ENCODE measurements at places on chromosomes 4 and X.

DNA sequence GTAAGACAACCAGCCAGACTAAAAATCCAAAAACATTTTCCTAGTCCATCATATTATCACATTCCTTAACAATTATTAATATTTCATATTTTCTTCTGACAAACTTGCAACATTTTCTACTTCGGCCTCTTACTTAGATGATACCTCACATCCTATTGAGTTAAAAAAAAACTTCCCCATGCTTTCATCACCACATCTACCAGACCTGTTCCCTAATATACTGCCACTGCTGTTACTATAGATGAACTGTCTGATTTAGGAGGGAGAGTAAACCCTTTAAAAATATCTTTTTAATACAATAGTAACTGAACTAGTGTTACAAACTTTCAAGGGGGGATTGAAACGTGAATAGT lies 1.5 kb downstream of the FAM200B start:
- no peak for DNase-seq

GRCh38 chr4:162506253-162506652 lies 342.5 kb upstream of the FSTL5 start:
- no peak for DNase-seq

- DNase-seq: no peak
Measured at GRCh38 chr4:167117273-167117672, 117.0 kb downstream of the SPOCK3 start.

GRCh38 chr4:101197350-101197749 lies 150.0 kb downstream of the PPP3CA start:
- no peak for DNase-seq

GRCh38 chr4:113587640-113588275 lies 173.8 kb downstream of the CAMK2D start:
- no peak for DNase-seq

DNA sequence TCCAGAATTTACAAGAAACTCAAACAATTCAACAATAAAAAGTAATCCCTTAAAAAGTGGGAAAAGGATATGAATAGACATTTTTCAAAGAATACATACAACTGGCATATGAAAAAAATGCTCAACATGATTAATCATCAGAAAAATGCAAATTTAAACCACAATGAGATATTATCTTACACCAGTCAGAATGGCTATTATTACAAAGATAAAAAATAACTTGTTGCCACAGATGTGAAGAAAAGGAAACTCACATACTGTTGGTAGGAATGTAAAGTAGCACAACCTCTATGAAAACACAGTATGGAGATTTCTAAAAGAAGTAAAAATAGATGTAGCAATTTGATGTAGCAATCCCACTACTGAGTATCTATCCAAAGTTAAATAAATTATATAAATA lies 65.1 kb upstream of the DIAPH2 start:
- DNase-seq: no peak

GRCh38 chr4:95596676-95597075 lies 47.9 kb upstream of the UNC5C start:
- no peak for DNase-seq

DNA sequence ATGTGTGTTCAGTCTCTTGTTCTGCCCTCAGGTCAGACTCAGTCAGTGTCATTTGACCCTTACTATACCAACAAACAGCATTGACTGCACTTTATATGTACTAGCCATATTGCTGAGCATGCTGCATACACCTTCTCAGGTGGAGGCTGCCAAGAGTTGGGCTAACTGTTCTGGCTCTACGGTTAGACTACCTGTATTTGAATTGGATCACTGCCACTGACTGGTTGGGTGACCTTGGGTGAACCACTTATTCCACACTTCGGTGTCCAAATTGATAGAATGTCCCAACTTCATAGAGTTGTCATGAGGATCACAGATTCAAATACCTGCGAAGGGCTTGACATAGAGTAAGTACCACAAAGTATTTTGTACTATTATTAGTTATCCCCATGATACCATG lies 91.2 kb upstream of the GPR50 start:
- DNase-seq: no peak

GRCh38 chr4:164606478-164606877 lies 147.5 kb upstream of the SMIM31 start:
- DNase-seq: no peak

- DNase-seq: no peak
Measured at GRCh38 chrX:100647095-100647494, 3.1 kb downstream of the SRPX2 start.

GRCh38 chrX:12058087-12058486 lies 80.2 kb upstream of the FRMPD4 start:
- DNase-seq: no peak

- DNase-seq: no peak
Measured at GRCh38 chr4:167221084-167221483, 13.2 kb downstream of the SPOCK3 start.

DNA sequence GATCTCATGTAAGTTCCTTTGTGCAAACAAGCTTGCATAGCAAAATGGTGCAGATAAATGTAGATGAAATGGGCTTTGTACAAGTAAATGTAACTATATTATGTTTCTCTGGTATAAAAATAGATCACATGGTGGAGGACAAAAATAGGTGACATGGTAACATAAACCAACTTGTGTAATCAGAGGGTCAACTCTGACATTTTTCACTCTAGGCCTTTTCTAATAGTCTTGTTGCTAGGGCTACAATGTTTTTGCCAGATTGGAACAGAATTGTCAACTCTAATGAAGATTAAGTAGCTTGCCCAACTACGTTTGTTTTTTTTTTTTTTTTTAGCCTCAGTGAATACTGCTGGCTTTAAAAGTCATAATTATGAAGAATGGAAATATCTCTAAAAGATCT lies 11.5 kb downstream of the MAD2L1 start:
- no peak for DNase-seq

DNA sequence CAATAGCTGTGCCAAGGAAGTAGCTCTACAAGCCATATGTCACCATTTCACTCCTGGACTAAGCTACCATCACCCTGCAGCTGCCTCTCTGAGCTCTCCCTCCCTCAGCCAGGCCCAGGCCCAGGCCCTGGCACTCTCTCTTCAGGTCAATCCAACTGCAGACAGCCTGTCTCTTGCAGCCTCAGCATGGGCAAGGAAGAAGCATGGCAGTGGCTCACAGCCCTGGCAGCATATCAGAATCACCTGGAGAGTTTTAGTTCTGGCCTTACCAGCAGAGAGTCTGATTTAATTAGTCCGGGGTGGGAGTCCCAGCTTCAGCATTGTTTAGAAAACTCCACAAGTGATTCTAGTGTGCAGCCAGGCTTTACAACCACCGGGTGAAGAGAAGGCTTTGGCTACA lies 31.5 kb downstream of the NALF2 start:
- no peak for DNase-seq

DNA sequence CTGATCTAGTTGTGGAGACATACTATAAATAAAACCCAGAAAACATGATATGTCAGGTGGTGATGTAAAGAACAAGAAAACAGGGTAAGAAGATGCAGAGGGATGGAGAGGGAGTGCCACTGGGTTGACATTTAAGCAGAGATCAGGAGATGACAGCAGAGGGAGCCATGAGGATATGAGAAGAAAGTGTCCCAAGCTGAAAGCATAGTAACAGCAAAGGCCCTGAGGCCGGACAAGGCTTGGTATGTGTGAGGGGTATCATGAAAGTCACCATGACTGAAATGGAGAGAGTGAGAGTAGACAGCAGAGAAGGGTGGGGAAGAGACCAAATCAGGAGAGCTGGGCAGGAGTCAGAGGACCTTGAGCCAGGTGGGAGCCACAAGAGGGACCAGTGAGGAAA lies 3.4 kb downstream of the GPKOW start:
- no peak for DNase-seq

- DNase-seq: peak; percentile 12
Measured at GRCh38 chrX:140274811-140275525, 229.9 kb downstream of the SOX3 start.

GRCh38 chr4:114081783-114082182 lies 102.3 kb upstream of the ARSJ start:
- peak; percentile 2 for DNase-seq

GRCh38 chrX:154446430-154446829 lies 2.5 kb downstream of the FAM50A start:
- DNase-seq: no peak

- DNase-seq: peak; percentile 24
Measured at GRCh38 chr4:105472871-105473323, 965 bp downstream of the PPA2 start.

DNA sequence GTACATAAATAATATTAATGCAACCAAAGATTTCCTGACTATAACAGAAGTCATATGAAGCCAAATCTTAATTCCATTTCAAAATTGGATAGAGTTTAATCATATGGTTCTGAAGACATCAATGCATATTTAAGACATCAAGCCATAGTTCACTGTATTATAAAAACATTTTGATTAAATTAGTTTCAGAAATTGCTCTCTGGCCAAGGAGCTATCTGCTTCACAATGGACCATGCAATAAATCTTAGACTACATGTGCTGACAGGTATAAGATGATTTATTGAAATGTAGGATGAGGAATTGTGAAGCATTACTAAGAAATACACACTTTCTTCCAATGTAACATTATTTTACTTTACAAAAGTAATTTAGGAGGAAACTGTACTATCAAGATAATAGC lies 81.6 kb downstream of the MID1 start:
- no peak for DNase-seq

DNA sequence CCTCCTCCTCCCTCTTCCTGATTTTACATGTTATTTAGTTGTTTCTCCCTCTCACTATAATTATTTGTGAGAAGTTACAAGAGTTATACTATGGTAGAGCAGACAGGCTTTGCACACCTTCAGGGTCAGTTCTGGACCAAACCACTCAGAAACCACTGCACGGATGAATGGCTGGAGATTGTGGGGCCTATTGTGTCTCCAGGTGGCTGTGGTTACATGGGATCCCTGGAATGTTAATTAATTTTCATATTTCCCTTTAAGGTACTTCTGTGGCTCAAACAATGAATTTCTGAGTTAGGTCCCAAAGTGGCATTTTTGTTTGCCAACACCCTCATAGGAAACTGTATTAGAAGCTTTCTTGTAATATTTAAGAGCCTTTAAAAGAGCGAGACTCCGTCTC lies 151.9 kb downstream of the BMPR1B start:
- no peak for DNase-seq

GRCh38 chr4:25697516-25697915 lies 41.9 kb downstream of the SLC34A2 start:
- DNase-seq: no peak

GRCh38 chrX:135315864-135316263 lies 6.6 kb downstream of the ETDC start:
- no peak for DNase-seq

GRCh38 chrX:154441564-154441963 lies 2.4 kb upstream of the FAM50A start:
- no peak for DNase-seq

DNA sequence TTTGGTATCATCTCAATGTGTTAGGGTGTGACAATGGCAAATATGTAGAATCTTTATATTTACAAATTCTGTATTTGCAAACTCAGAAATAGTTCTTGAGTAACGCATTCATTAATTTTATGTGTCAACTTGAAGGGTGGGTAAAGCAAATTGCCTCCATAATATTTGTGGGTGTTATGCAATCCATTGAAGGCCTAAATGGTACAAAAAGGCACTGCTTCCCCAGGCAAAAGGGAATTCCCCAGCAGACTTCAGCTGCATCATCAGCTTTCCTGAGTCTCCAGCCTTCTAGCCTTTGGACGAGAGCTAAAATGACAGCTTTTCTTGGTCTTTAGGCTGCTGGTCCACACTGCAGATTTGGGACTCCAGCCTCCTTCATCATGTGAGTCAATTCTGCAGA lies 292.2 kb upstream of the PCDH7 start:
- DNase-seq: no peak

- DNase-seq: no peak
Measured at GRCh38 chr4:136664988-136665387, 867.3 kb downstream of the PCDH18 start.

GRCh38 chr4:152257601-152258066 lies 278.3 kb downstream of the FBXW7 start:
- DNase-seq: no peak

DNA sequence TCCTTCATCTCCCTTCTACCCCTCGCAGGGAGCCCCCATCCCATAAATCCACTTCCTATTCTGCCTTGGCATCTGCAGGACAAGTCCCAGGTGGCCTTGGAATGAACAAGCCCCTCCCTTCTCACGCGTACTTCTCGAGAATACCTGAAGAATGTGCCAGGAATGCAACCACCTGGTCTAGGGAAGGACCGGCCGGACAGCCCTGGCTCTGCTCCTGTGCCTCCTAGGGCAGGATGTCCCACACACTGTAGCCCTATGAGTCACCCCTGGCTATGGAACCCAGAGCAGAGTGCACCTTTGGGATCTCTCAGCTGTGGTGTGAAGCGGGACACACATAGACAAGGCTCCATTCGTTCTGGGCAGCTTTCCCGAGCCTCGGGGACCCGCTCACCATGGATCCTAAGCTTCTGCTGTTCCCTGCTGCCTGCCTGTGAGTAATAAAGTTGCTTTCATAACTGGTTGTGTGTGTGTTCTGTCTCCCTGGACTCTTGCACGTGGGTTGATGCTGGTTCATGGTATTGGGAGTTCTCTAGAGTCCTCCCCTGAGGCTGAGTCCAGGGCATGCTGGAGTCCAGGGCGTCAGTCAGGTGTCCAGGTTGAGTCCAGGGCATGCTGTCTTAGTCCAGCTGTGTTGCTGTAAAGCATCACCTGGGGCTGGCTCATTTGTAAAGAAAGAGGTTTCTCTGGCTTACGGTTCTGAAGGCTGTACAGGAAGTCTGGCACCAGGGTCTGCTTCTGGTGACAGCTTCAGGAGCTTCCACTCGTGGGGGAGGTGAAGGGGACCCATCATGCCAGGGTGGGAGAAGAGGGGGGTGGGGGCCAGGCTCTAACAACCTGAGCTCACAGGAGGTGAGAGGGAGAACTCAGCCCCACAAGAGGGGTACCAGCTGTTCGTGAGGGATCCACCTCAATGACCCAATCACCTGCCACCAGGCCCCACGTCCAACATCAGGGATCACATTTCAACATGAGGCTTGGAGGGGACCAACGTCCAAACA lies 7.4 kb upstream of the PDE6B start:
- DNase-seq: peak; percentile 70

GRCh38 chr4:147418226-147418625 lies 62.7 kb upstream of the EDNRA start:
- DNase-seq: no peak

DNA sequence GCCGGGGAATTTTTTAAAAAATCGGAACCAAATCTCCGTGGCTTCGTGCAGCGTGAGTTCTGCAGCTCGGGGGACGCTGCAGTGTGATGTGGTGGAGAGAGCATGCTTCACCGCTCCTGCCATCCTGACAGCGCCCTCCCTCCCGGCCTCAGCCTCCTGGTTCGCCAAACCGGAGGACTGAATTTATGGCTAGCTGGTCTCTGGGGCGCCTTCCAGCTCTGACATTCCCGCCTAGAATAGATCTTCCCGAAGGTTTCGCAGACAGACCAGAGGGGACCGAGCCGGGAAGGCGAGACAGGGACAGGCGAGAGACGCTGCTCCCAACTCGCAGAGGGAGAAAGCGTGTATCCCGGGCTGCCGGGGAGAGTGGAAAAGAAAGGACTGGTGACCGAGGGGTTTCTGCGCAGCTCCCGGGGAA lies 25.9 kb downstream of the HOPX start:
- peak; percentile 75 for DNase-seq

GRCh38 chr4:123284168-123284567 lies 112.4 kb upstream of the SPRY1 start:
- no peak for DNase-seq

GRCh38 chr4:104457308-104457981 lies 37.2 kb downstream of the CXXC4 start:
- DNase-seq: no peak

- DNase-seq: no peak
Measured at GRCh38 chrX:45150821-45151220, 49.9 kb downstream of the DIPK2B start.

GRCh38 chrX:16137416-16138107 lies 14.2 kb downstream of the GRPR start:
- no peak for DNase-seq
